ENCODE measurements at places on chromosomes 5 and 9. TPM values are rescaled to one million over a fixed set of nuclear protein-coding genes. Genes with fewer than 3 reads are reported as not detected.
A peak's percentile ranks its signal among the peaks of the same experiment; 100 is the strongest.

- H3K4me1 ChIP-seq, result no peaks in the 10 kb centered on the region
- H3K36me3 ChIP-seq, result no peaks in the 10 kb centered on the region
- H3K27me3 ChIP-seq, result no peaks in the 10 kb centered on the region
Measured at GRCh38 chr9:110047955-110048402, 160.0 kb downstream of the C9orf152 start.

DNA sequence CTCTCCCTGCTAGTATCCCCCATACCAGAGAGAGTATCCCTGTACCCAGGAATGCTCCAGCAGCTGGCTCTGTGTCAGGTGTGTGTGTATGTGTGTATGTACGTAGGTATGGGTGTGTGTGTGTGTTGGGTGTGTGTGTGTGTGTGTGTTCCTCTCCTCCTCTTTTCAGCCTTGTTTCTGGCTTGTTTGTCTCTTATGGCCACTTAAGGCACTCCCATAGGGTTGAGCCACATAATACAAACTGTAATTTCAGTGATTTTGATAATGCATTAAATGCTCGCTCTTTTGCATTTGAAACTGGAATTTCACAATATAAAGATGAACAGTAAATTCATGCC lies 80.8 kb upstream of the SH3PXD2B start:
- no peaks in the 10 kb centered on the region for H3K4me1 ChIP-seq
- H3K4me3 ChIP-seq, result no peak overlapping the region
- H3K27me3 ChIP-seq, result no peaks in the 10 kb centered on the region

DNA sequence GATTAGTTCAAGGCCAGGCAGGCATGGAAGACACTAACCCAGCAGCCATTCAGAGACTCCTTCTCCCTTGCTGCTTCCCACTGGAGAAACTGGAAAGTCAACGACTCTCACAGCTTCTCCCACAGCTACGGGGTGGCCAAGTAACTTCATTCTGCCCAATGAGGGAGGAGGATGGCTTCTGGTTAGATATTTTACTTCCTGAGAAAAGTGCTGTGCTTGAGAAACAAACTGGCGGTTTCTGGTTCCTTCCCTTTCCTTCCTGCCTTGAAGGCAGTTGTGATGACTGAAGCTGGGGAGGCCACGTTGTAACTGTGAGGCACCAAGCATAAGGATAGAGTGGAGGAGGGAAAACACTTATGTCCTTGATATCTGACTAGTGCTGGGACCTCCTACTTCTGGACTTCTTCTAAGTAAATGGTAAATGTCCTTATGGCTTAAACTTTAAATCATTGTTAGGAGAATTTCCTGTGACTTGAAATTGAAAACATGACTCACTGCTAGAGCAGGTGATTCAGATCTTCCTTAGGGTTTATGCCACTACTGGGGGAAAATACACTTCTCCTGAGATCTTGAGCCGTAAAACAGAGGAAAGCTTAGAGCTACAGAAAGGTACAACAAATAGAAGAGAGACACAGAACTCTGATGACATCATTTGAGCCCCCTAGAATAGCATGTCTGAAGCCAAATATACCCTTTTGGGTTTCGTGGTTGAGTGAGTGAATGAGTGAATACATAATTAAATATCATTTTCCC lies 3.1 kb upstream of the GNPDA1 start:
- H3K36me3 ChIP-seq, result no peaks in the 10 kb centered on the region
- DNase-seq, result no peak
- no peak overlapping the region for H3K4me3 ChIP-seq
- no peaks in the 10 kb centered on the region for H3K27me3 ChIP-seq
- no peak overlapping the region for H3K27ac ChIP-seq

DNA sequence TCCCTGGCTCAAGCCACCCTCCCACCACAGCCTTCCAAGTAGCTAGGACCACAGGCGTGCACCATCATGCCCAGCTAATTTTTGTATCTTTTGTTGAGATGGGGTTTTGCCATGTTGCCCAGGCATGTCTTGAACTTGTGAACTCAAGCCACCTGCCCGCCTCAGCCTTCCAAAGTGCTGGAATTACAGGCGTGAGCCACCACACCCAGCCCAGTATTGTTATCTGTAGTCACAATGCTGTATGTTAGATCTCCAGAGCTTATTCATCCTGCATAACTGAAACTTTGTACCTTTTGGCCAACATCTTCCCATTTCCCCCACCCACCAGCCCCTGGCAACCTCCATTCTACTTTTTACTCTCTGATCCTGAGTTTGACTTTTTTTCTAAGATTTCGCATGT lies 37.5 kb downstream of the CREBRF start:
- no peaks in the 10 kb centered on the region for H3K27me3 ChIP-seq
- DNase-seq, result no peak
- H3K27ac ChIP-seq, result no peak overlapping the region
- no peak overlapping the region for H3K4me3 ChIP-seq

DNA sequence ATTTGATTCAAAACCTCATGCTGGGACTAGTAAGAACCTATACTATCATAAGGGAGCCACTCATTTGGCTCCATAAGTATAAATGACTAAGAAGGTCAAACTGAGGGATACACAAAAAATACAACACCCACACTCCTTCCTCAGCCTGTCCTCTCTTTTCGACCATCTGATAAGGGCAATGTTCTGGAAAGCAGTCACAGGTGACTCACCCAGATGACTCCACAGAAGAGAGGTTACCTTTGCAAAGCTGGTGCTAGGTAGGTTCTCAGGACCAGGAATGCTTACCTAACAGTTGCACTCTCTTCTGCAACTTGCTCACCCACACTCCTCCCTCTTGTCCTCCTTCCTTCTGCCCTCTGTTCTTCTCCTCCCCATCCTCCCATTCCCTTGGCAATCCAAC lies 32.9 kb downstream of the LHFPL2 start:
- DNase-seq, result no peak
- no peak overlapping the region for H3K4me3 ChIP-seq
- no peaks in the 10 kb centered on the region for H3K4me1 ChIP-seq
- no peaks in the 10 kb centered on the region for H3K27me3 ChIP-seq
- H3K27ac ChIP-seq, result no peak overlapping the region

DNA sequence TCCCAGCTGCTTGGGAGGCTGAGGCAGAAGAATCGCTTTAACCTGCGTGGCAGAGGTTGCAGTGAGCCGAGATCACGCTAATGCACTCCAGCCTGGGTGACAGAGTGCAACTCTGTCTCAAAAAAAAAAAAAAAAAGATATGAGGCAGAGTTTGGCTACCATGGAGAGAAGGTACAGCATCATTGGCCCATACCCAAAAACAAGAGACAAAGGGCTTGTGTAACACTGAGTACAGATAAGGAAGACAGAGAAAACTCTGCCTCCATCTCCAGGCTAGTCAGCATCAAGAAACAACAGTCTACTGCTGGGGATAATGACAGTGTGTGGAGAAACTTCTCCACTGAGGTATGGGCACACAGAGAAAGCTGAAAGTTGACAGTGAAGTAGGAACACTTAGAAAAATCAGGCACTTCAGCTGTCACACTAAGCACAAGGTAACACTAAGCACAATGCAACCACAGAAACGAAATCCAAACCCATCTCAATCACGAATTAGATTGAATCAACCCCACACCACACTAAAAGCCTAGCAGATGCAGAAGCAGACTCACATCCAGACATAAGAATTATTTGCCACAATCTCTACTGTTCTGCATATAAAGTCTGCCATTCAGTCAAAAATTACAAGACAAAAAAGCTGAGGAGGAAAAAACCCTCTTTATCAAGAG lies 10.5 kb downstream of the PJA2 start:
- no peak overlapping the region for H3K27ac ChIP-seq
- H3K36me3 ChIP-seq, result no peaks in the 10 kb centered on the region
- peaks cover 87% of the 10 kb centered on the region for H3K4me1 ChIP-seq
- DNase-seq, result no peak
- no peaks in the 10 kb centered on the region for H3K27me3 ChIP-seq

- no peak overlapping the region for H3K27ac ChIP-seq
- no peaks in the 10 kb centered on the region for H3K36me3 ChIP-seq
- no peak for DNase-seq
- H3K4me3 ChIP-seq, result no peak overlapping the region
Measured at GRCh38 chr5:155406815-155407214, 393.3 kb downstream of the KIF4B start.

GRCh38 chr5:74262544-74263207 lies 377.9 kb downstream of the ENC1 start:
- H3K36me3 ChIP-seq, result no peaks in the 10 kb centered on the region
- no peak overlapping the region for H3K4me3 ChIP-seq
- H3K4me1 ChIP-seq, result no peaks in the 10 kb centered on the region
- no peak for DNase-seq
- no peaks in the 10 kb centered on the region for H3K27me3 ChIP-seq

- H3K4me3 ChIP-seq, result no peak overlapping the region
- H3K27me3 ChIP-seq, result no peaks in the 10 kb centered on the region
- no peaks in the 10 kb centered on the region for H3K36me3 ChIP-seq
- H3K4me1 ChIP-seq, result peaks cover 21% of the 10 kb centered on the region
- no peak for DNase-seq
Measured at GRCh38 chr9:87537625-87538024, 40.0 kb downstream of the DAPK1 start.

- H3K4me3 ChIP-seq, result no peak overlapping the region
- H3K27ac ChIP-seq, result no peak overlapping the region
- H3K27me3 ChIP-seq, result no peaks in the 10 kb centered on the region
Measured at GRCh38 chr5:64629841-64630240, 60.5 kb upstream of the SHISAL2B start.

DNA sequence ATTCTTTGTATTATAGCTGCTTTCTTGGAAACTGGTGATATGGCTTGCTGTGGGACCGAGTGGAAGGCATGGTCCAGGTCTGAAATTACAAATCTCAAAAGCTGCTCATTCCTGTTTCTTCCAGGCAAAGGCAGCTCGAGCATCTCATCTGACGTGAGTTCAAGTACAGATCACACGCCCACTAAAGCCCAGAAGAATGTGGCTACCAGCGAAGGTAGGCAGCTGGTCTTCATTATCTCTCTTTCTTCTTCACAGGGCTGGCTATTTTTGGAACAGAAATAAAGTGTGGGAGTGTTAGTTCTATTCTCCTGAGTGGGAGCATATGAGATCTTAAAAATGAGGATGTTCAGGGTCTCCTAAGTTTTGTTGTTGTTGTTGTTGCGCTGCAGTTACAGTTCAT lies 115.9 kb downstream of the FBXL7 start:
- DNase-seq, result no peak
- no peaks in the 10 kb centered on the region for H3K27me3 ChIP-seq
- no peak overlapping the region for H3K27ac ChIP-seq
- peaks cover 3% of the 10 kb centered on the region for H3K4me1 ChIP-seq
- no peak overlapping the region for H3K4me3 ChIP-seq

DNA sequence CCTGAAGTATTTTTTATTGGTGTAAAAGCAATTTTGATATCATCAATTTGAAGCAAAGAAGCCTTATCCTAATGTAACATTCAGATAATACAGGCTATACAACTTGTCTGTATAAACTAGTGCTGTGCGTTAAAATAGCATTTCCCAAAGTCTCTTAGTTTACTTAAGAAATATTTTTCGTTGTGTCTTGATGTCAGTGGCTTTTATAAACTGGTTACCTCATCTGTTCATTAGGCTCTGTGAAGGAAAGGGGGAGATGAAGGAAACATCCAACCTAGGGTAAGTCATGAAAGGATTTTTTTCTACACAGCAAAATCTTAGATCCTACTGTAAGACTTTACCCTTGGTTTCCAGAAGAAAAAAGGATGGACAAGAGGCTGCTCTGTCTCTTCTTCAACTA lies 272.9 kb downstream of the PJA2 start:
- no peak for DNase-seq
- H3K4me3 ChIP-seq, result no peak overlapping the region
- no peaks in the 10 kb centered on the region for H3K36me3 ChIP-seq
- no peak overlapping the region for H3K27ac ChIP-seq

- DNase-seq, result no peak
- no peaks in the 10 kb centered on the region for H3K4me1 ChIP-seq
- no peaks in the 10 kb centered on the region for H3K27me3 ChIP-seq
- no peaks in the 10 kb centered on the region for H3K36me3 ChIP-seq
- no peak overlapping the region for H3K4me3 ChIP-seq
Measured at GRCh38 chr5:72608297-72608696, 101.1 kb upstream of the ZNF366 start.

DNA sequence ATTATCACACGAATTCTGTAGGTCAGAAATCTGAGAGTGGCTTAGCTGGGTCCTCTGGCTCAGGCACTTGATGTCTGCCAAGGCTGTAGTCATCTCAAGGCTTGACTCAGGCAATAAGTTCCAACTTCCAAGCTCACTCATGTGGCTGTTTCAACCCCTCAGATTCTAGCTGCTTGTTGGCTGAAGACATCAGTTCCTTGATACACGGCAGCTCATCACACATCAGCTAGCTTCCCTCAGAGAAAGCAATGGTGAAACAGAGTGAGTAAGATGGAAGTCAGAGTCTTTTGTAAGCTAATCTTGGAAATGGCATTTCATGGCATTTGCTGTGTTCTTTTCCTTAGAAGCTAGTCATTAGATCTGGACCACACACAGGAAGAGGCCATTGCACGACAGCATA lies 204.2 kb upstream of the PTGER4 start:
- H3K4me3 ChIP-seq, result no peak overlapping the region
- H3K27ac ChIP-seq, result no peak overlapping the region
- no peaks in the 10 kb centered on the region for H3K27me3 ChIP-seq
- no peaks in the 10 kb centered on the region for H3K4me1 ChIP-seq
- H3K36me3 ChIP-seq, result no peaks in the 10 kb centered on the region
- no peak for DNase-seq

- no peak overlapping the region for H3K27ac ChIP-seq
- H3K27me3 ChIP-seq, result no peaks in the 10 kb centered on the region
- H3K4me1 ChIP-seq, result no peaks in the 10 kb centered on the region
- DNase-seq, result no peak
- H3K4me3 ChIP-seq, result no peak overlapping the region
Measured at GRCh38 chr9:98101416-98101815, 17.6 kb downstream of the TRIM14 start.

DNA sequence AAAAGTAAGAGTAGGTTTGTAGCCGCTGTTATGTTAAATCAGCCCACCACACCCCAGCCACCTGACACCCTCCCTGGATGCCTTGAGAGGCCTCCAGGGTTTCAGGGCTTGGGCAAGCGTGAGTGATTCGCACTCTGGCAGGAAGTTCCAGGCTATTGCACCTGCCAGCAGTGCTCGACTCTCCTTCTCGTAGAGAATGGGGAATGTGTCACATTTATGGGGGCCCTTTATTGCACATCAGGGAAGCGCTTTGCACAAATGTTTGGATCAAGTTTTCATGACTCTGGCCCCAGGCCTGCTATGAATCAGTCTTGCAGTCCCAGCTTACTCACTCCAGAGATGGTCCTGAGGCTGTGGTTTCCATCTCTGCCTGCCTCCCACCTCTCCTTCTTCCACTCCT lies 66.1 kb upstream of the ADRA1B start:
- no peaks in the 10 kb centered on the region for H3K36me3 ChIP-seq
- peak; percentile 88 for DNase-seq
- H3K4me3 ChIP-seq, result no peak overlapping the region
- no peaks in the 10 kb centered on the region for H3K4me1 ChIP-seq
- no peak overlapping the region for H3K27ac ChIP-seq

Gene TAF11L10
- total RNA-seq, result not detected

Gene LECT2
- not detected for total RNA-seq

Gene CARD9
- total RNA-seq, result 6.9 TPM

Gene SV2C
- 0.33 TPM for total RNA-seq

Gene DMRT3
- total RNA-seq, result not detected

Gene HOMER1
- total RNA-seq, result 12.2 TPM

Gene CRB2
- total RNA-seq, result 0.33 TPM
